ENCODE measurements at places on chromosomes 11 and 22.

DNA sequence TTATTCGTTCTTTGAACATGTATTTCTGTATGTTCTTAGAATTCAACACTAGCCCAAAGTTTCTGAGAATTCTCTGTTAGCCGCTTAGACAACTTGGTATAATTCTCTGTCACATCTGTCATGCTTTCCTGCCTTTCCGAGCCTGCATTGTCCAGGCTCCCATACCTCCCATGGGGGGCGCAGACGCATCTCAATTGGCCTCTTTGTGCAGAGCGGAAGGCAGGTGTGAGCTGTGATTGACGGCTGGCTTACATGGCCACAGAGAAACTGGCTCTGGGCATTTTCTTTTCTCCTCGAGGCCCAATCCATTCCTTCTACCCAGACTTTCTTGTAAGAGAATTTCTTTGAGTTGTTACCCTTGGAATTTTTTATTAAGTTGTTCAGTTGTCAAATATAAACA lies 132.7 kb upstream of the SESN3 start:
- no peak for DNase-seq

DNA sequence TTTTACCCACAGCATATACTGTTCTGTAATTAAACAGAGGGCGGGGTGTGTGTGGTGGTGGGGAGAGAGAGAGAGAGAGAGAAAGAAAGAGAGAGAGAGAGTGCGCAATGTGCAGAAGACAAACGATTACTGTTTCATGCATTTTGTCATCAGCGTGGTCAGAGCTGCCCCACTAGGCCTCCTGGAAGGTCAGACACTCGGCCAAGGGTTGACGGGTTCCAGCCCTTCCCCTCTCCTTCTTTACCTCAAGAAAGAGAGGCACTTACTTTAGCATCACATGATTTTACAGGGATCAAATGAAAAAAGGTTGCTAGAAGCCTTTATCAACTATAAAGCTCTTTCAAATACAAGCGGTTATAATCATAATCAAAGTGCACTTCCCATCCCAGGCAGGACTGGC lies 269.2 kb upstream of the SORL1-AS1 start:
- no peak for DNase-seq

DNA sequence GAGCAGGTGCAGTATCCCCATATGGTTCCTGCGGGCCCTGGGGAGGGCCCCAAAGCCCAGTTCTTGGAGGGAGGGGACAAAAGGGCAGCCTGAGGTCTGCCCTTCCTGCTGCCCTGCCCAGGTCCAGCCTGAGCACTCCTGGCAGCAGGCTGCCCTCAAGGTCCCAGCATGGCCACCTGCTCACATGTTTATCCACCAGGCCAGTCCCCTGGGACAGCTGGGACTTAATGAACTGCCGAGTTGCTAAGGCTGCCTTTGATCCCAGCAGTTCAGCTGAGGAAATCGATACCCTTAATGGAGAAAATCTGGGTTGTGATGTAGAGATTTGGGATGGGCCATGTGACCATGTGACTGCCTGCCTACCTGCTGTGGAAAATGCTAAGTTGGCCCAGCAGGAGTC lies 146.2 kb downstream of the TRIM29 start:
- no peak for DNase-seq

- no peak for DNase-seq
Measured at GRCh38 chr11:77167111-77167626, 39.1 kb downstream of the MYO7A start.

DNA sequence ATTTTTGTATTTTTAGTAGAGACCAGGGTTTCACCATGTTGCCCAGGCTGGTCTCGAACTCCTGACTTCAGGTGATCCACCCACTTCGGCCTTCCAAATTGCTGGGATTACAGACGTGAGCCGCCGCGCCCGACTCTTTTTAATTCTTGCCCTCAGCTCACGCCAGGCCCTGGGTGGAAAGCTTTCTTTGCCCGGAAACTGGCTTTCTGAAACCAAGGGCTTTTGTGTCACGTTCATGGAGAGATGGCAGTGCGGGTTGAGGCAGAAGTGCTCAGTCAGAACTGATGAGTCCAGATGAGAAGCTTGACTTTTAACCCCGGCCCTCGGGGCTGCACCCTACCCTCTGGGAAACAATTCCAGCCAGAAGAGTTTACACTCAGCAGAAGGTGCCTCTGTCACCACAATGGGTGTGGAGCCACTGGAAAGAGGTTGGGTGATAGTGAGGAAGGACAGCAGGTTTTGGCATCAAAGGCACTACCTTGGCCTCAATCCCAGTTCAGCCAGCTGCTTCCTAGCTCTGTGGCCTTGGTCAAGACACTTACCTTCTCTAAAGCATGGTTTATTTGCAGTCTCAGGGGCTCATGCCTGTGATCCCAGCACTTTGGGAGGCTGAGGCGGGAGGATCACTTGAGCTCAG lies 890 bp upstream of the ARFGAP3 start:
- DNase-seq = no peak

- DNase-seq = no peak
Measured at GRCh38 chr11:111604392-111605009, 2.3 kb downstream of the SIK2 start.

All from stimulated activated CD8-positive, alpha-beta memory T cell treated with anti-CD3 and anti-CD28 coated beads, Interleukin-7, amount 100 ng/mL, for 1 hour (primary cell).